ENCODE measurements at places on chromosomes 5 and 9. TPM values are rescaled to one million over a fixed set of nuclear protein-coding genes. Genes with fewer than 3 reads are reported as not detected.

DNA sequence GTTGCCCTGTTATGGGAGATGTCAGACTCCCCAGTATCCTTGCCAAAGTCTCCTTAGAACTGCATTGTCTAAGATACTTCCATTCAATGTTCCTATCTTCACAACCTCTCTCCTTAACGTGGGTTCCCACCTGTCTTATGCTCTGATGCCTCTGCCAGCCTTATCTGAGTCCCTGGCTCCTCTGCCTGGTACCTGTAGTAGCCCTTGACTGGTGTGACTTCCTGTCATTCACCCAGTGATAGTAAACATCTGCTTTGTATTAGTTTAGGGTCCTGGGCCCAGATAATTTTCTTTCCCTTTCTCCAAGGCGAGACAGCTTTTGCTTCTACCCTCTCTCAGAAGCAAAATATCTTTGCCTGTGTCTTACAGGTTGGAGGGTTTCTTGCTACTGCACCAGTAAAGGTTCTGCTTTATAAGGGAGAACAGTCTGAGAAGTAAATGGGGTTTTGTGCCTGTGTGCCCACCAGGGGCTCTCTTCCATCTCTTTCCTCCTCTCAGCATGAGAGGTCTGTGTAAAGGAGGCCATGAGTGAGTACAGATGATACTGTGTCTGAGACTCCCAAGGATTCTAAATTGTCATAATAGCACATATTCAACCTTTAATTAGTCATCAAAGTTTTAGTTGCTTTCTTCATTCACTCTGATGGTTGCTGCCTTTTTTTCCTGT, 220.8 kb downstream of the PRR16 start:
- DNase-seq = no peak
- no peak overlapping the region for H3K27ac ChIP-seq
- no peaks in the 10 kb centered on the region for H3K27me3 ChIP-seq

- H3K36me3 ChIP-seq = no peaks in the 10 kb centered on the region
- peaks cover 30% of the 10 kb centered on the region for H3K4me1 ChIP-seq
- H3K27ac ChIP-seq = no peak overlapping the region
- no peak overlapping the region for H3K4me3 ChIP-seq
- H3K27me3 ChIP-seq = no peaks in the 10 kb centered on the region
Observed at GRCh38 chr9:33222031-33222430, 17.9 kb upstream of the SPINK4 start.

The PCDHGA11 gene
- 3.4 TPM for total RNA-seq

- no peak for DNase-seq
- H3K4me3 ChIP-seq = no peak overlapping the region
- H3K27me3 ChIP-seq = peaks cover 3% of the 10 kb centered on the region
- no peaks in the 10 kb centered on the region for H3K36me3 ChIP-seq
- no peak overlapping the region for H3K27ac ChIP-seq
Observed at GRCh38 chr9:109331353-109331752, 10.5 kb upstream of the EPB41L4B start.

- H3K4me1 ChIP-seq = peaks cover 12% of the 10 kb centered on the region
- no peaks in the 10 kb centered on the region for H3K36me3 ChIP-seq
- no peak for DNase-seq
- H3K27ac ChIP-seq = no peak overlapping the region
Observed at GRCh38 chr9:83471241-83471640, 67.0 kb downstream of the FRMD3 start.

The TAL2 gene
- total RNA-seq = 0.46 TPM

The PHF24 gene
- total RNA-seq = not detected

DNA sequence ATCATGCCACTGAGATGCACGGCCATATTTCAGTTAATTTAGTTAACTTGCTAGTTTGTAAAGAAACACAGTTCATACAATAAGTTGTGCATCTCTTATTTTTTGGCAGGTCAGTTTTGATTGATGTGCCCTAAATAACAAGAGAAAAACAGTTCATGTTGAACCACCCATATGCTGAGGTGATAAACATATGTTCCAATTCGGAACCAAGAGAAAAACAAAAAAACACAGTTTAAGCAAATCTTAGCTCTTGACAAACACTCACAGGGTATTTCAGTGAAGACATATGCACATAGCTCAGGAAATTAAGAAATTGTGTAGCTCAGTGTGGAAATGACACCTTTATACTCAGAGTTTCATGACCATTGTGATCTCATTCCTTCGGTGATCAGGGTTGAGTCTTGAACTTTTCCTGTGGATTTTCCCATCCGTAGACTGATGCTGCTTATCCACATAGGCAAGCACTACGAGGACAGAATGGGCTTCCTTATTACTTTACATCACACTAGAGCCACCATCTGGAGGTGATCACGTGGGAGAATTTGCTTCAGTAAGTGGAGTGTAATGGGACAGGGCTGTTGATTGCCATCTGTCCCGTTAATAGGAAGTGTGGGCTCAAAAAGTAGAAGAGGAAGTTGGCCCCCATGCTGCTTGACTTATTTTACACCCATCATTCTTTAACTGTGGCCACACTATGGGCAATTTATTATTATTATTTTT, 773.0 kb downstream of the MTRR start:
- no peaks in the 10 kb centered on the region for H3K36me3 ChIP-seq
- no peak overlapping the region for H3K27ac ChIP-seq
- no peak for DNase-seq
- H3K4me3 ChIP-seq = no peak overlapping the region

GRCh38 chr5:40981420-40981819, 72.1 kb downstream of the C7 start:
- DNase-seq = no peak
- no peaks in the 10 kb centered on the region for H3K36me3 ChIP-seq
- no peak overlapping the region for H3K4me3 ChIP-seq
- H3K4me1 ChIP-seq = no peaks in the 10 kb centered on the region
- no peak overlapping the region for H3K27ac ChIP-seq

The SLCO6A1 gene
- not detected for total RNA-seq

The TMC1 gene
- total RNA-seq = 0.23 TPM

- H3K27me3 ChIP-seq = no peaks in the 10 kb centered on the region
- H3K27ac ChIP-seq = no peak overlapping the region
- no peak for DNase-seq
- H3K4me3 ChIP-seq = no peak overlapping the region
- H3K36me3 ChIP-seq = no peaks in the 10 kb centered on the region
- H3K4me1 ChIP-seq = no peaks in the 10 kb centered on the region
Observed at GRCh38 chr5:38921174-38921573, 75.4 kb downstream of the OSMR start.

GRCh38 chr5:139049780-139050179, 148.4 kb downstream of the SIL1 start:
- H3K27me3 ChIP-seq = no peaks in the 10 kb centered on the region
- no peak for DNase-seq
- H3K27ac ChIP-seq = no peak overlapping the region
- no peak overlapping the region for H3K4me3 ChIP-seq
- H3K36me3 ChIP-seq = 0 out of 2 replicates have a peak, but pooled peaks cover 2% of the 10 kb centered on the region
- H3K4me1 ChIP-seq = no peaks in the 10 kb centered on the region

The SLC45A2 gene
- not detected for total RNA-seq

DNA sequence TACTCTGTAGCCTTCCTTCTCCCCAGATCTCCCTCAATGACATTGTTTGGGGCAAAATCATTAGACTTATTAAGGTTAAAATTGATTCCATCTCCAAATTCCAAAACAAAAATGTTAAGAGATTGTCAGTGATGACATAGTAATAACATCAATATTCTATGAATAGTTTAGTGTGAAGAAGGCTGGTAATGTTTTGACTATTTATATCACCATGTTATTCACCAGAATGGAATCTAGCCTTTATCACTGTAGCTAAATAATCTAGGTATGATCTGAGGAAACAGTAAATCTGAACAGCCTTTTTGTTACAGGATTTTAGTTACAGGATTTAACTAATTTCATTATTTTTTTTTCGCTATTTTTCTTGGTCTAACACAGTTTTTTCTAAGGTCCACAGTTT, 929 bp upstream of the PLPP6 start:
- no peaks in the 10 kb centered on the region for H3K27me3 ChIP-seq
- no peak overlapping the region for H3K27ac ChIP-seq
- H3K4me1 ChIP-seq = peaks cover 21% of the 10 kb centered on the region
- H3K4me3 ChIP-seq = 0 out of 2 replicates have a peak overlapping the region, but pooled peaks have one; percentile 85

- no peaks in the 10 kb centered on the region for H3K27me3 ChIP-seq
- no peak for DNase-seq
- no peaks in the 10 kb centered on the region for H3K36me3 ChIP-seq
- H3K27ac ChIP-seq = no peak overlapping the region
- no peak overlapping the region for H3K4me3 ChIP-seq
Observed at GRCh38 chr5:83570916-83571315, 99.4 kb downstream of the VCAN start.

DNA sequence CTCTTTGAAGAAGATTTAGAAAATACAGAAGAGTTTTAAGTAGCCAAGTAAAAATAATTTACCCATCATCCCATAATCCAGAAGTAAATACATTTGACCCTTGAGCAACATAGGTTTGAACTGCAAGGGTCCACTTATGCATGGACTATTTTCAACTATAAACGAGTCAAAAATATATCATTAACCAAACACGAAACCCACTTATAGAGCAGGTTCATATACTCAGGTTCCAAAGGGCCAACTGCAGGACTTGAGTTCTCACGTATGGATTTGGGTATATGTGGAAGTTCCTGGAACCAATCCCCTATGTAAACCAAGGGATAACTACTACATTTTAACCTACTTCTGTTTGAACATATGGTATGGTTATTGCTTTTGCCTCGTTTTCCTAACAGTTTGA, 5.8 kb downstream of the ABITRAM start:
- DNase-seq = no peak
- no peak overlapping the region for H3K4me3 ChIP-seq
- H3K27me3 ChIP-seq = no peaks in the 10 kb centered on the region
- no peaks in the 10 kb centered on the region for H3K36me3 ChIP-seq
- no peaks in the 10 kb centered on the region for H3K4me1 ChIP-seq
- no peak overlapping the region for H3K27ac ChIP-seq

The ABCA1 gene
- total RNA-seq = 0.61 TPM
